ENCODE measurements at places on chromosomes 16 and 17.
A peak's percentile ranks its signal among the peaks of the same experiment; 100 is the strongest.

- no peak for DNase-seq
These were observed 92.9 kb downstream of the C16orf78 start for GRCh38 chr16:49466529-49466831.

DNA sequence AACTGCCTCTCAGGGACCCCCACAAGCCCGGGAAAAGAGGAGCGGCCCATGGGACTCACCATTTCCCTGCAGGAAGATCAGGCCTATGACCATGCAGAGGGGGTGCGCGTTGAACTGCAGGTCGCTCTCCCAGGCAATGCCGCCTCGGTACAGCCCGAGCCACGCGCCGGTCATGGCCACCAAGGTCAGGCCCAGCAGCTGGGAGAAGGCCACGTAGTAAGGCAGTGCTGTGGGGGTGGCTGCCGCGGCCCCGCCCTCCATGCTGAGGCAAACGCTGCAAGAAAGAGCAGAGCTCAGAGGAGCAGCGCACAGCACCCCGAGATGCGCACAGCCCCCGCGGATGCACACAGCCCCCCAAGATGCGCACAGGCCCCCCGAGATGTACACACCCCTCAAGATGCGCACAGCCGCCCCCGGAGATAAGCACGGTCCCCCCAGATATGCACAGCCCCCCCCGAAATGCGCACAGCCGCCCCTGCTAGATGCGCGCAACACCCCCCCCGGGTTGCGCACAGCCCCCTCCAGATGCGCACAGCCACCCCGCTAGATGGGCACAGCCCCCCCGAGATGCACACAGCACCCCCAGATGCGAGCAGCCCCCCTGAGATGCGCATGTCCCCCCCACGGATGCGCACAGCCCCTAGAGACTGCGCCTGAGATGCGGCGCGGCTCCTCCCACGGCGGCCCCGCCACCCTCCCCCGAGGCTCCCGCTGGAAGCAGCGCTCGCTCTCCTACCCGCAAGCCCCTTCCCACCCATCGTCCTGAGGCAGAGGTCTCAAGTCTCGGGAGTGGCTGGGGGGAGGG is 8.6 kb downstream of the CYB561 start:
- DNase-seq = no peak

DNA sequence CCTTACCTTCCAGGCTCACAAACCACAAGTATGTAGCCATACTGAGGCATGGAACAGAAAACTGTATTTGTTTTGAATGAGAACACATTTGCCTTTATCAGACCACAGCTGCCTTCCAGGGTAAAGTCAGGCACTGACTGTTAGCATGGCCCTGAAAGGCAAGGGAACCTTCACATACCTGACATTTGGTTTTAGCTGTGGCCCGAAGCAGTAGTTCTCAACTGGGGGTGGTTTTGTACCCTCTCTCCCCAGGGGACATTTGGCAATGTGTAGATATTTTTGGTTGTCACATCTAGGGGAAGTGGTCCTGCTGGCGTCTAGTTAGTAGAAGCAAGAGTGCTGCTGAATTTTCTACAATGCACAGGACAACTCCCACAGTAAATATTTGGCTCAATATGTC is 9.2 kb downstream of the HERPUD1 start:
- no peak for DNase-seq

- peak; percentile 37 for DNase-seq
These were observed 158.6 kb upstream of the CDH8 start for GRCh38 chr16:62194828-62195227.

- no peak for DNase-seq
These were observed 32.5 kb downstream of the MGAT5B start for GRCh38 chr17:76900723-76901122.

GRCh38 chr16:1311738-1312466 is 2.5 kb downstream of the UBE2I start:
- no peak for DNase-seq

DNA sequence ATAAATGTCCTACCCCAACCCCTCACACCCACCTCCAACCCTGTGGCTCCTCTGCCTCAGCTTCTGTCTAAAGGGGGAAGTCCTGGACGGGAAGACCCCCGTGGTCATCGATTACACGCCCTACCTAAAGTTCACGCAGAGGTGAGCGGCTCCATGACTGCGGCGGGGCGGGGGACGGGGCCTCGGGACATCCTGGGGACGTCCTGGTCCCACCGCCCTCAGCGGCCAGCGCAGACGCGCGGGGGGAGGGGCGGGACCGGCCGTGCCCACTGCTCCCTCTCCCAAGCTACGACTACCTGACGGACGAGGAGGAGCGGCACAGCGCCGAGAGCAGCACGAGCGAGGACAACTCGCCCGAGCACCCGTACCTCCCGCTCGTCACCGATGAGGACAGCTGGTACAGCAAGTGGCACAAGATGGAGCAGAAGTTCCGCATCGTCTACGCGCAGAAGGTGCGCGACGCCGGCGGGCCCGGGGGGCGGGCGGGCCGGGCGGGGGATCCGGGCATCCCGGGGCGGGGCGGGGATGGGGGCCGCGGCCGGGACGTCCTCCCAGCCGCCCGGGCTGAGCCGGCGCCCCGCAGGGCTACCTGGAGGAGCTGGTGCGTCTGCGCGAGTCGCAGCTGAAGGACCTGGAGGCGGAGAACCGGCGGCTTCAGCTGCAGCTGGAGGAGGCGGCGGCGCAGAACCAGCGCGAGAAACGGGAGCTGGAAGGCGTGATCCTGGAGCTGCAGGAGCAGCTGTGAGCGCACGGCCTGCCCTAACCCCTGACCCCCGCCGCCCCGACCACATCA is 6.7 kb downstream of the RUNDC3A start:
- no peak for DNase-seq

GRCh38 chr16:47079860-47080259 is 63.9 kb downstream of the NETO2 start:
- DNase-seq = no peak
